ENCODE measurements at places on chromosomes 4 and X.

GRCh38 chrX:5155301-5155700 lies 1073.4 kb downstream of the NLGN4X start:
- no peak for ATAC-seq

- no peak for ATAC-seq
Measured at GRCh38 chr4:183758758-183759447, 99.8 kb downstream of the TRAPPC11 start.

DNA sequence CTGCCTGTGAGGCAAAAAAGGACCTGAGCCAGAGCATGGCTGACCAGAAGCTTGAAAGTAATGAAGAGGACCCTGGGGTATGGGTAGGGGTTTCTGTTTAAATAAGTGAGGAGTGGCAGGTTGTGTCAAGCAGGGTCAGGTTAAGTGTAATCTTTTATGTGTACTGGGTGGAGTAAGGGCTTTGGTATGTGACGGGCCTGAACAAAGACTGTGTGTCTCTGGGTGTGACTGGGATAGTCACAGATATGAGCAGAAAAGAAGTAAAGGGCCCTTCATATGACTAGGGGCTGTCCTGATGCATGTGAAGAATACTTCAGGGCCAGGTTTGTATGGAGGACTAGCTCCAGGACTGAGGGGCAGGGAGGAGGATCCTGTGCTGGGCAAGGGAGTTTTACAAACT lies 82.4 kb downstream of the ITIH6 start:
- peak; percentile 89 for ATAC-seq

- no peak for ATAC-seq
Measured at GRCh38 chr4:6155996-6156750, 44.2 kb downstream of the JAKMIP1 start.
